Stomach (tissue), 19 donors: ENCODE measurements at places on chromosomes 2 and 18. TPM values are rescaled to one million over a fixed set of nuclear protein-coding genes. Genes with fewer than 3 reads are reported as not detected.

Gene SCN7A
- 15.1 TPM for total RNA-seq

Gene ANO7
- total RNA-seq: 4.6 TPM

Gene SLC19A3
- total RNA-seq: 2.8 TPM

Gene TBR1
- not detected for total RNA-seq

Gene IRS1
- total RNA-seq: 8.4 TPM

Gene FBXO48
- 0.55 TPM for total RNA-seq

Gene CFAP53
- total RNA-seq: not detected

Gene ZNF385B
- total RNA-seq: 3.5 TPM

DNA sequence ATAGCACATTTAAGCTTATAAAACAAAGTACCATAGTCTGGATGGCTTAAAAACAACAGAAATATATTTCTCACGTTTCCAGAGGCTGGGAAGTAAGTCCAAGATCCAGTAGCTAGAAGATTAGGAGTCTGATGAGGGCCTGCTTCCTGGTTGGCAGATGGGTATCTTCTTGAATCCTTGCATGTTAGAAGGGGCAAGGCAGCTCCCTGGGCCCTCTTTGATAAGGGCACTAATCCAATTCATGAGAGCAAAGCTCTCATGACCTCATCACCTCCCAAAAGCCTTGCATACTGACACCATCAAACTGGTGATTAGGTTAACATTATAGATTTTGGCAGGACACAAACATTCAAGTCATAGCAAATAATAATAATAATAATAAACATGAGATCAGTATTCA lies 146.4 kb downstream of the CCDC102B start:
- DNase-seq: no peak

DNA sequence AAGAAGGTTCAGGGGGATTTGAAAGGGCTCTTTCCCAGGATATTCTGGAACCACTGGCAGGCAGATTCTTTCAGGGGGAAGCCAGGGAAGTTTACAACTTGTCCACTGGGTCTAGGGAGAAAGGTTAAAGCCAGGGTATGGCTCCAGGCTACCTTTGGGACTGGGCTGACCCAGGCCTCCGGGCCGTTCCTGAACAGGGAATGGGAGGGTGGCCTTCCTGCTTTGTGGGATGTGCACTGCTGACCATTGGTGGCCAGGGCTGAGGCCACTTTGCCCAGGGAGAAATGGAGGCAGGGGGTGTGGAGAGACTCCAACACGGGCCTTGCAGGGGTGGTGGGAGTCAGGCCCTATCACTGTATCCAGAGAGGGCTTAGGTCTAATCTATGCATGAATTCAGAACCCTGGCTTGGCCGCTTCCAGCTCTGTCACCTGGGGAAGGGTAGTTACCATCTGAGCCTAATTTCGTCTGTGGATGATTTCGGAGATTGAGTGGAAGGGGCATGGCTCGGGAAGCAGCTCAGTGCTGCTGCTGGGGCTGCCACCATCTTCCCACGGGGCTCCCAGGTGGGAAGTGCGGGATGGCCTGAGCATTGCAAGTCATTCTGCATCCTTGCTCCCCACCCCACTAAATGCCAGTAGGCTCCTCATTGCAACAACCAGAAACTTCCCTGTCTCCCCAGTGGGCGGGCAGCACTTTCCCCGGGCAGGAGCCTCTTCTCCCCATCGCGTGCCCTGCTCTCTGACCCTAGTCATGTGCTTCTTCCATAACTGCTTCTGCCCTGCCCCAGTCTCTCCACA lies 57.1 kb upstream of the OTOF start:
- DNase-seq: no peak

GRCh38 chr18:46754188-46754587 lies 2.7 kb downstream of the ST8SIA5 start:
- no peak for DNase-seq

- DNase-seq: no peak
These were observed 96.3 kb downstream of the ARMC9 start for GRCh38 chr2:231294571-231295362.

- no peak for DNase-seq
These were observed 508.2 kb downstream of the TNS1 start for GRCh38 chr2:217494557-217494956.

DNA sequence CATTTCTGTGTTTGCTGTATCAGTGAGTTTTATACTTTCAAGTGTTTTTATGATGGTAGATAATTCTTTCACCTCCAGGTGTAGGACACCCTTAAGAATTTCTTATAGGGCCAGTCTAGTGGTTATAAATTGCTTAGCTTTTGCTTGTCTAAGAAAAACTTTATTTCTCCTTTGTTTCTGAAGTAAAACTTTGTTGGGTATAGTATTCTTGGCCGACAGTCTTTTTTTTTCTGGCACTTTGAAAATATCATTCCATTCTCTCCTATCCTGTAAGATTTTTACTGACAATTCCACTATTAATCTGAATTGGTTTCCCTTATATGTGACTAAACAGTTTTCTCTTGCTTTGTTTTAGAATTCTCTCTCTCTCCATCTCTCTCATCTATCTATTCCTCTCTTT lies 118.7 kb upstream of the LRRTM4 start:
- no peak for DNase-seq

DNA sequence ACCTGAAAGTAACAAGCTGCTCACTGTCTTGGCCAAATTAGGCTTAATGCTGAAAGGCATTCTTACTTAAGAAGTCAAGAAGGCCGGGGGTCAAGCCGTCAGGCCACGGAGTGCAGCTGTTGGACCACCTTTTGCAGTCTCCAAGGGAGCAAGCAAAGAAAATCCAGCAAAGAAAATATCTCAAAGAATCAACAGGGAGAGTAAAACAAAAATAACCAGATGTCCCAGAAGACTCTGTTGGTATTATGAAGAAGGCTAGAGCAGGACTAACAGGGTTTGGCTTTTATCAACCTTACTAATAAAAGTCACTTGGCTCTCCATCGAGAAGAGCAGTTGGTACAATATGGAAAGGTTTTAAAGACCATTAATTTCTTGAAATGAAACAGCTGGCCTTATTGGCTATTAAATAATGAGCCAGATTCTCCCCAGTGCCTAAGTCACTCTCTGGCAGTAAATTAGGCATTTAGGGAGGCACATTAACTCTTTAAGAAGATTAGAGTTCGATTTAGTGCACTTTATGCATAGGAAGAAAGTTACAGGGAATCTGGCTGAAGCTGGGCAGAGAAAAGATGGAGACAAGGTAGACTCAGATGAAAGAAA lies 110.8 kb upstream of the NRP2 start:
- DNase-seq: no peak

- peak; percentile 78 for DNase-seq
These were observed 87.0 kb downstream of the ALPK2 start for GRCh38 chr18:58541789-58542425.

- no peak for DNase-seq
These were observed 10.3 kb downstream of the POLI start for GRCh38 chr18:54279477-54280219.

DNA sequence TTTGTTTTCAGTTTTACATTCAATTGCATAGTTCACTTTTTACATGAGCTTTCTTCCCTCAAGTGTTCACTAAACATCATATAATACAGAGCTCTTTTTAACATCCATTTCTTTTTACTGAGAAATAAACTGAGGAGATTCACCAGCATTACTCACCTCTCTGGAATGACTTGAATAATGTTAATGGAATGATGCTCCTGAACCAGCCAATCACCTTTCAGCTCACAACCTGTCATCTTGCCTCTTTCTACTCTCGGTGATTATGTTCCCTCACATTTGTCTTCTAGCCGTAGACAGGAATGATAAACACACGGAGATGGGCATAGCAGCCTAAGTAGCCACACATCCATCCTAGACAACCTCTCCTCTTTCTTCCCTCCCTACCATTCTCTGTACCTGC lies 301.7 kb downstream of the PAX3 start:
- DNase-seq: no peak

GRCh38 chr2:61707984-61708852 lies 145.6 kb downstream of the FAM161A start:
- peak; percentile 60 for DNase-seq

GRCh38 chr2:199929262-199929661 lies 18.2 kb downstream of the C2orf69 start:
- DNase-seq: no peak

DNA sequence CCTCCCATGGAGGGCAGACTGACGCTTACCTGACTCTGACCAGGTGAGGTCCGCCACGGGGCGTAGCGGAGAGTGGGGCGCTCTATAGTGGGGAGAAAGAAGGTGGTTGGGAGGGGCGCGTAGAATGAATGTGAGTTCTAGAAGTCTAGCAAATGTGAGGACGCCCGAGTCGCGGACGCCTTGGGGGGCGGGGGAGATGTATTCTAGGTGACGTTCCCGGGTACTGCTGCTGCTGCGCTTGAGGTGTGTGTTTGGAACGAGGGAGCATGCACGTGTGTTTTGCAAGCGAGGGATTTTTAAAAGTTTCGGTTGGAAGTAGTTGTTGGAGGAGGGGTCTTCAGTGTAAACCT lies 758 bp downstream of the RIF1 start:
- peak; percentile 31 for DNase-seq

- DNase-seq: no peak
These were observed 665.1 kb upstream of the ZEB2 start for GRCh38 chr2:145184741-145185651.

DNA sequence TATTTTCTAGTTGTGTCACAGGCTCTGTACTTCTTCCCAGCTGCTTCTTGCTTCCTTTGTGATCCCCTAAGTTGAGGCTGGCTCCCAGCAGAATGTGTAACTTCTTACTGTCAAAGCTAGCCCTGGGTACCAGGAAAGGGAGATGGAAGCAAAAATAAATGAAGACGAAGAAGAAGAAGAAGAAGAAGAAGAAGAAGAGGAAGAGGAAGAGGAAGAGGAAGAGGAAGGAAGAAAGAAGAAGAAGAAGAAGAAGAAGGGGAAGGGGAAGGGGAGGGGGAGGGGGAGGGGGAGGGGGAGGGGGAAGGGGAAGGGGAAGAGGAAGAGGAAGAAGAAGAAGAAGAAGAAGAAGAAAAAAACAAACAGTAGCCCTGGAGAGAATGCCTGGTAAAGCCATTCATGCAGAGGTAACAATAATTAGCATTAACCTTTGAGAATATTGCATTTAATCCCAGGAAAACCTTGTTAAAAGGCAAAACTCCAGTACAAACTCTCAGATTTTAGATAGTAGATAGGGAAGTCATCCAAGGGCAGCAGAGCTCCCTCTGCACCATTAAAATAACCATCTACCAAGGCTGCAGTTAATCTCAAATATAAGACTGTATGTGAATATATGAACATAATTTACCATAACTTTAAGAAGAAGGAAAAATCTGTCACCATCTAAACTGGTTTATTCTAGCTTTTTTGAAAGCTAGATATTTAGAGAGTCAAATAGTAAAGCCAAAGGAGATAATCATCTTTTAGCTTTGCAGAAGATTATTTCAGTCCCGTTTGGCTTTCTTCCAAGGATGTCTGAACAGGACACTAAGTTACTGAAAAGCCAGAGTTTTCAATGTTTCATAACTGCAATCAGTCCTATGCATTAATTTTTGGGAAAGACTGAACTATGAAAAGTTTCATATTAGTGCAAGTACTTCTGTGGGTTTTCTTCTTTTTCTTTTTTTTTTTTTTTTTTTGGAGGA lies 44.3 kb upstream of the FBXO11 start:
- peak; percentile 16 for DNase-seq

- DNase-seq: no peak
These were observed 16.1 kb upstream of the STRN start for GRCh38 chr2:36982467-36982866.

- no peak for DNase-seq
These were observed 248.4 kb downstream of the ETAA1 start for GRCh38 chr2:67645280-67646138.

GRCh38 chr18:63454497-63454896 lies 22.3 kb upstream of the SERPINB5 start:
- DNase-seq: no peak

DNA sequence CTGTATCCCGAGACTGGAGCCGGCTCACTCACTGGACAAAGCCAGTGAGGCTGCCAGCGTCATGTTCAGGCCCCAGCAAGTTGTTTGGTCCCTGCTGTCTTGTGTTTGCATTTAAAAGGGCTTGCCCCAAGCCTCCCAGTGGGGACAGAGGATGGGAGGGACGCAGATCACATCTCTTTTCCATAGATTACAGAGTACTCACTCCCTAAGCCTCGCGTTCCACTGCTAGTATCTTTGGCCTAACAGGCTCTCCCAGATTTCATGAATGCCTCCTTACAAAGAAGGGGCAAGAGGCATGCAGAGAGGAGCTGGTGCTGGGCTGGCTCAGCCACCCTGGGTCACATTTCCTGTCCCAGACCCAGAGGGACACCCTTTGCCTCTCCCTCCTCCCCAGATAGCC lies 59.1 kb downstream of the CMPK2 start:
- no peak for DNase-seq

GRCh38 chr2:179805001-179805400 lies 56.4 kb downstream of the ZNF385B start:
- DNase-seq: no peak

GRCh38 chr18:49980896-49981295 lies 167.6 kb upstream of the ACAA2 start:
- no peak for DNase-seq

GRCh38 chr2:234958746-234959395 lies 7.1 kb downstream of the SH3BP4 start:
- DNase-seq: no peak

GRCh38 chr2:163554864-163555263 lies 180.9 kb downstream of the FIGN start:
- DNase-seq: no peak

- no peak for DNase-seq
These were observed 52.8 kb downstream of the TMEM178A start for GRCh38 chr2:39718483-39718882.

DNA sequence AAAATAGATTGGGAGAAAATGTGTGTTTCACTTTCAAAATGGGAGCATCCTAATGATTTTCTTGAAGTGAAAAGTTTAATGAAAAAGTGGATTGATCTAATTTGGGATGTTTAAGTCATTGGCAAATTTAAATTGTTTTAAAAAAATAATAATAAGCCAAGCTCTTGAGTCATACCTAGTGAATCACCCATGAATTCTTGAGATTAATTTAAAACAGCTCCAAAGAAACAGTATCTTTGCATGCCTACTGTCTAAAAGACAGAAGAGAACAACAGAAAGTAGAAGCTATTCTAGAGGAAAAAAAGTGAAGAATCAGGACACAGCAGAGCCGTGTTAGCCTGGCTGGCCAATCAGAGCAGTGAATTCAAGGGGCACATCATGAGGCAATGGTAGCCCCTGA lies 7.7 kb downstream of the ACVR1C start:
- DNase-seq: no peak

- DNase-seq: peak; percentile 66
These were observed 104.8 kb downstream of the COLEC12 start for GRCh38 chr18:395456-396250.

GRCh38 chr2:227103583-227103982 lies 60.4 kb downstream of the COL4A4 start:
- DNase-seq: no peak

- DNase-seq: no peak
These were observed 84.1 kb downstream of the R3HDM1 start for GRCh38 chr2:135615404-135615803.

DNA sequence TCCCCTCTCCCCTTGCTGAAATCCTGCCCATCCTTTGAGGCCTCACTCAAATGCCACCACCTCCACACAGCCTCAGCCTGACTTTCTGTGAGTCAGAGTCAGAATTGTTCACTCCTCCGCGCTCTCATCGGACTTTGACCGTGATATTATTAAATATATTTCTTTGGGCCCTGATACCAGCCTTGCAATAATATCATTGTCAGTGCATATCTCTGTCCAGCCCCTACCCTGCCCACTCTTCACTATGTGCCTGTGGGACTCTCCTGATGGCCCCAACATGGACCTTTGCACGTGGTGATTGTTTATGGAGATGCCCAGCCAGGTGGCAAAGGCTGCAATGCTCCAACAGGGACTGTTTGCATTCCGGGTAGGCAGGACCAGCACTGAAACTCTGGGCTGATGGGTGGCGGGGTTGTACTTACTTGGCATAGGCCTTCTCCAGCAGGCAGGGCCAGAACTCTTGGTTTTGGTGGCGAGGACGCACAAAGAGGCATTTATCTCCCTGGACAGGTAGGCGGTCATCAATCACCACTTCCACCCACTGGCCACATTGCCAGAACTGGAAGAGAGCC lies 37.3 kb downstream of the CAPN13 start:
- no peak for DNase-seq
